Ovary (tissue), 10 donors: ENCODE measurements at places on chromosomes 1 and 21. TPM values are rescaled to one million over a fixed set of nuclear protein-coding genes. Genes with fewer than 3 reads are reported as not detected.

DNA sequence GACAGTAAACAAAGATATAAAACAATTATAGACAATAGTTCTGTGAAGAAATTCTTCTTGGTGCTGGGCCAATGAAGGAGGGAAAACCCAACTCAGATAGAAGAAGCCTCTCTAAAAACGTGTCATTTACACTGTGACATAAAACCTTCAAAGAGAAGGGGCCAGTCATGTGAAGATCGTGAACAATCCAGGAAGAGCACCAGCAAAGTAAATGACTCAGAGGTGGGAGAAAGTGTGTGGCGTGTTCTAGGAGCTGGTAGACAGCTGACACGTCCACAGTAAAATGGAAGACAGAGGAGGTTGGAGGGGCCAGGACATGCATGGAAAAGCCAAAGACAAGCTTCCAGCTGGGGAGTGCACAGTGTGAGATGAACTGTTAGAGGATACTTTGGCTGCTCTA lies 143.6 kb downstream of the VAV3 start:
- DNase-seq = no peak

DNA sequence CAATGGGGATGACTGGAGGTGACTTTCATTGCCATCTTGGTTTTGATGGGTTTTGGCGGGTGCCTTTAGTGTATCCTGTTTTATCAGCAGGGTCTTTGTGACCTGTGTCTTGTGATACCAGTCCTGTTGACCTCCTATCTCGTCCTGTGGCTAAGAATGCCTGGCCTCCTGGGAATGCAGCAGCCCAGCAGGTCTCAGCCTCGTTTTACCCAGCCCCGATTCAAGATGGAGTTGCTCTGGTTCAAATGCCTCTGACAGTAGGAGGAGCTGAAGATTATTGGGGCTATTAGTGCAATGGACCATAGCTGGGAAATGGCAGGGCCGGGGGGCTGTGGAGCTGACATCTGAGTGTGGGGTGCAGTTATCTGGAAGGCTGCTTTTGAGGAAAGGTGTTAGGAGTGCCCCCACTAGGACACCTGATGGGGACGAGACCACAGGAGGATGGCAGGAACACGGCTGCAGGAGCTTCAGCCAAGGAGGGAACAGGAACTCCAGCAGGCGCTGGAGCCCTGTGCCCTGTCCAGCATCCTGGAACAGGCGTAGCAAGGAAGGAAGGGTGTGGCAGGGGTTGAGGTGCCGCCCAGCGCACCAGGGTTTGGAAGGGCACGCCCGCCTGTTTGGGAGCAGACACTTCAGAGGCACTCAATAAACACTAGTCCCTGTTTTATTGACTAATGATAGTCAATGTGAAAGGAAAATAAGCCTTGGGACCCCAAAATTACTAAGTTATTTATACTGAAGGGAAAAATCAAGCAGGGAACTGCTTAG lies 15.3 kb upstream of the AGPAT3 start:
- no peak for DNase-seq

The PIP5K1A gene
- 55.7 TPM for total RNA-seq

GRCh38 chr1:176499671-176500070 lies 36.7 kb downstream of the PAPPA2 start:
- DNase-seq = no peak

- no peak for DNase-seq
These were observed 183.6 kb upstream of the UBE2U start for GRCh38 chr1:64019818-64020217.

DNA sequence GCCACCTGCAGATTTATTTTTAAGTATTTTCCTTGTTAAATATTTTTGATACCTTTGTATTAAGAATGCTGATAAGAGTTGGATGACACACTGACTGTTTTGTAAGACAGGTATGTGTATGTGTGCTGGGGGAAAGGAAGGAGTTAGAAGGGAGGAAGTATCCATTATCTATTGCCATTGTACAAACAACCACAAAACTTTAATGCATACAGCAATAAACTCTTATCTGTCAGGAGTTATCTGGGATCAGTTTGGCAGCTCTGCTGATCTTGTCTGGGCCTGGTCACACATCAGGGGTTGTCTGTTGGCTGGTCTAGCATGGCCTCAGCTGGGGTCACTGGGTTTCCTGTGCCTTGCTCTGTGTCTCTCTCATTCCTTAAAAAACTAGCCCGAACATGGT lies 423.9 kb upstream of the USP24 start:
- no peak for DNase-seq

The OR10Z1 gene
- total RNA-seq = not detected

DNA sequence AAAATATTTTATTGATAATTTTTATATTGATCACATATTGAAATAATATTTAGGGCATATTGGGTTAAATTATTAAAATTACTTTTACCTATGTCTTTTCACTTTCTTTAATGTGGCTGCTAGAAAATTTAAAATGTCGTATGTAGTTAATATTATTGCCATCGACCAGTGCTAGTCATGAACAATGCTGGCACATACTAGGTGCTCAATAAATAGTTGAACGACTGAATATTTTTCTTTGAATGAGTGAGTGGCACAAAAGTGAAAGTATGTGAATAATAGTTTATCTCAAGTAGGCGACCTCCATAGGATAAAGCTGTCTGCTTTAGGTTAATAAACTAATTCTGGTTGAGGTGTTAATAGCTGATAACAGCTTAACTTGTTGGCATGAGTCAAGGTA lies 150.8 kb upstream of the FGGY start:
- DNase-seq = no peak

The TXNDC12 gene
- 37.5 TPM for total RNA-seq

The AIRE gene
- total RNA-seq = not detected

DNA sequence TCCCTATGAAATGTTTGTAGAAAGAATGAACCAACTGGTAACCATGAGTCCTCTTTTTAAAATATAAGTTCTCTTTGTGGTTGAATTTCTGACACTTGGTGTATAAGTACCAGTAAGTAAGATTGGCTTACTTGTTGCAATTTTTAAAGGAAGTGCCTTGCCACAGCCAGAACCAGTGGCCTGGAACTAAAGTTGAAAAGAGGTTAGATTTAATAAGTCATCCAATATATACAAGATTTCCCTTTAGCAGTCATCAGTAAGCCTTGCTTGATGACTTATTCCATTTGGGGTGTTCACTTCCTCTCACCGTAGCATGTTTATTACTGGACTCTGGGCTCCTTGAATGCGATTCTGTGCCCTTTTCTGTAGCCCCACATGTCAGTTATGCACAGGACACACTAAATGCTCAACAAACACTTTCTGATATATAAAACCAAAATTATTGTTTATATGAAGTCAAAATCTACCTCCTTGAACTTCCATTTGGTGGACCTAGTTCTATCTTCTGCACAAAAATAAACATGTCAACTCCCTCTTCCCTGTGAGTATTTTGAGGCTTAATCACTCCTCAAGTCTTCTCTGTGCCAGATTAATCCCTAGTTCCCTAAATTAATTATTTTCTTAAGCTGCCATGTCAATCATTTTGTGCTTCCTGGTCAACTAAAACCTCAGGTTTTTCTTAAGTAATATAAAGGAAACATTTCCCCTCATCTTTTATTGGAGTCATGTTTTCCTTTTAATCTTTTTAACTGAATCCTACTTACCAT lies 218.1 kb downstream of the ST6GALNAC3 start:
- no peak for DNase-seq

GRCh38 chr1:38898653-38899230 lies 17.4 kb upstream of the GJA9 start:
- no peak for DNase-seq

The LCE2C gene
- not detected for total RNA-seq

DNA sequence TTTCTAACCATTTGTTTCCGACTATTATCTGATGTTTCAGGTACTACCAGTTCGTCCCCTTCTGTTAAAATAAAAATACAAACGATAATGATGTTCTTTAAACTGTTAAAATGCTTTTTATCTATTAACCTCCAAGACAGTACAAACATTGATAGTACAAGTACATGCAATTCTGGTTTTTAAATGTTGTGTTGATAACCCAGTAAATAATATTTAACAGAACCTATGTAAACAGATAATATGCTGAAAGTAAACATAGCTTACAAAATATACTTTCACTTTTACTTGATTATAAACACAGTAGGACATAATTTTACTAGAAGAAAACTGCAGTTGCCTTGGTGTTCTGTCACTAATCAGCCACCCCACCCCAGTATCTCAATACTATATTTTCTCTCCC lies 76.9 kb downstream of the COQ8A start:
- DNase-seq = no peak

The IQCC gene
- total RNA-seq = 2.6 TPM

DNA sequence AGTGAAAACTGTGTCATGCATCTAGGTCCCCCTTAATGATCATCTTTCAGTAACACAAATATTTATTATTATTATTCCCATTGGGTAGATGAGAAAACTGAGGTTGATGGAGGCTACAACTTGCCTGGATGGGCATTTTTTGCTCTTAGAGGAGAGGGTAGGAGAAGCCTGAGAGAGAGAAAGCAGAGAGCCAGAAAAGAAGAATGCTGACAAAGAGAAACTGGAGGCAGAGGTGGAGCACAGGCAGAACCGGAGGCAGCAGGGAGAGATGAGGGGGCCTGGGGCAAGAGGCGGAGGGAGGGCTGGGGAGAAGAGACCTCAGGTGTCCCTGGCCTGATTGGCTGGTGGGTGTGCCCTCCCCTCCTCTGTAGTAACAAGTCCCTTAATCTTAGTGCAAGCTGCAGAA lies 4.1 kb downstream of the BLACAT1 start:
- DNase-seq = no peak

DNA sequence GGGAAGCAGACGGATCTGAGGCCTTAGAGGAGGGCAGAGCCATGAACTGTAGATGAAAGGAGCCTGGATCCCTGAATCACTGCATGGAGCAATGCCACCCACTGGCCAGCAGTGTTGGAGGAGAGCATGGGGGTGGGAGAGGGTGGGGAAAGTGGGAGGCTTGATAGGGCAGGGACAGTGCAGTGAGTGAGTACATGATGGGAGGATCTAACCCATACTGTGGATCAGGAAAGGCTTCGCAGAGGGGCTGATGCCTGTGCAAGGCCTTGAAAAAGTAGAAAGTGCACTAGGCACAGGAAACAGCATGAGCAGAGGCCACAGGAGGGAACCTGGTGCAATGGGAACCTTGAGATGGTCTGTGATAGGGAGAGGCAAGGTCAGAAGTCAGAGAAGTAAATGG lies 391.9 kb downstream of the PTPRU start:
- no peak for DNase-seq

The S100A7 gene
- not detected for total RNA-seq

- no peak for DNase-seq
These were observed 252.8 kb upstream of the ADGRL2 start for GRCh38 chr1:81547912-81548303.

- no peak for DNase-seq
These were observed 10.6 kb downstream of the GFI1 start for GRCh38 chr1:92476071-92476631.

The MED8 gene
- total RNA-seq = 13.7 TPM

DNA sequence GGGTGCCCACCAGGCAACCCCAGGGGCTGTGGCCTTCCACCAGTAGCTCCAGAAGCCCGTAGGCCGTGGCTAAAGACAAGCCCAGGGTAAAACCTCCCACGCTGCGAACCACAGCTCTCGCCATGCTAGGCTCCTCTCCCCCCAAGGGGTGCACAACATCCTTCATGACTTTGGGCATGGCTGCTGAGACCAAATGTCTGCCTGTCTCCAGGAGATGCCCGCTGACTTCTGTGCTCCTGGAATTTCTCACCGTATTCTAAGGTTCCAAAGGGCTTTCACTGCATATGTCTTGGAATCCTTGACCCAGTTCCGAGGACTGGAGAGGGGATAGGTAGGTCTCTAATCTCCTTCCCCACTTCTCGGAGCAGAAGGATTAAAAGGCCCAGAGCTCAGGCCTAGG lies at the start of the genes DCST1 and DCST2:
Gene DCST1 (plus strand): TSS at position 301 of the 400 bp plus-strand sequence. CDS start 213 bp downstream, outside the sequence.
Gene DCST2 (minus strand): TSS at position 258 of the 400 bp plus-strand sequence. CDS start 80 bp downstream, at position 178.
- no peak for DNase-seq

DNA sequence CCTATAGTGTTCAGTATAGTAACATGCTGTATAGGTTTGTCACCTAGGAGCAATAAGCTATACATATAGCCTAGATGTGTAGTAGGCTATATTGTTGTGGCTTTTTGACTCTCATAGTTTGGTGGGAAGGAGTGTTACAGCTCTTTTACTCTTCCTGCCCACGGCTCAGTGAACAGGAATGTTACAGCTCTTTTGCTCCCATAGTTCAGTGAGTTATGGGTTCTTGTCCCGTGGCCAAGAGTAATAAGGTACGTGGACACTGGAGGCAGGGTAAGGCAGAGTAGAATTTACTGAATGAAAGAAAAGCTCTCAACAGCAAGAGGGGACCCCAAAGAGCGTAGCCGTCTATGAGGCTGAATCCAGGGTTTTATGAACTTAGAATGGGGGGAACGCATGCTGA lies 734.3 kb downstream of the ADGRL2 start:
- no peak for DNase-seq

The ADGRB2 gene
- 0.48 TPM for total RNA-seq

DNA sequence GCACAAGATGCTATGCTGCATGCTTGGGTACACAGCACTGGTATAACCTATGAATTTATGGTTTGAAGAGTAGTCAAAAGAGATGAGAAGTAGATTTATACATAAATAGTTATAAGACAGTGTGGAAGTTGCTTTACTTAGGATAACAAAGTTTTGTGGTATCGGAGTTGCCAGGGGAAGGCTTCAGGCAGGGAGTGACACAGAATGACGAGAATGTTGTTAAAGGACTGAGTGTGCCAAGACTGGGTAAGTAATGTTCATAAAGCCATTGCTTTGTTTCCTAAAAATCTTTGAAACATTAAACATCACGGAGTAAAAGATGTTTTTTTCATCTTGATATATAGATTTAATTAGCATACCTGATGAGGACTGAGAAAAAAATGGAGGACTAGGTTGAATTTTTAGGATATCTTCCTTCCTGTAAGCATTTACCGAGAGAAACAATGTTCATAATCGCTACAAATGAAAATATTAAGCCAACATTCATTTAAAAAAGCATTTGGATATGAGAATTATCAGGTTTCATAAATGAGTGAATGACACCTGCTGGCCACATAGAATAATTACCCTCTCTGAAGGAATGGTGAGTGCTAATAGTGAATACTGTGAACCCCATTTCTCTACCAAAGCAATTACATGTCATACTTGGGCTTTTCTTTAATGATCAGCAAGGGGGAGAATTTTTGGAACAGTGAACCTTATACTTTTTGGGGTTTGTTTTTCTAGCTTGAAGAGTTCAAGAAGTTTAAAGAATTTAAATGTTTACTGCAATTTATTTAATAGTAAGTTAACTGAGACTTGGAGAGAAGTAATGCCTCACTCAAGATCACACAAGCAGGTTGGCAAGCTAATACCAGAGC lies 28.4 kb downstream of the EXTL2 start:
- DNase-seq = no peak
